NCI-H1092 treated with DMSO at 0.1 percent for 48 hours (cell line): ENCODE measurements at places on chromosomes 12 and 14.

- DNase-seq, result no peak
These were observed 10.7 kb downstream of the ARID4A start for GRCh38 chr14:58309086-58309485.

DNA sequence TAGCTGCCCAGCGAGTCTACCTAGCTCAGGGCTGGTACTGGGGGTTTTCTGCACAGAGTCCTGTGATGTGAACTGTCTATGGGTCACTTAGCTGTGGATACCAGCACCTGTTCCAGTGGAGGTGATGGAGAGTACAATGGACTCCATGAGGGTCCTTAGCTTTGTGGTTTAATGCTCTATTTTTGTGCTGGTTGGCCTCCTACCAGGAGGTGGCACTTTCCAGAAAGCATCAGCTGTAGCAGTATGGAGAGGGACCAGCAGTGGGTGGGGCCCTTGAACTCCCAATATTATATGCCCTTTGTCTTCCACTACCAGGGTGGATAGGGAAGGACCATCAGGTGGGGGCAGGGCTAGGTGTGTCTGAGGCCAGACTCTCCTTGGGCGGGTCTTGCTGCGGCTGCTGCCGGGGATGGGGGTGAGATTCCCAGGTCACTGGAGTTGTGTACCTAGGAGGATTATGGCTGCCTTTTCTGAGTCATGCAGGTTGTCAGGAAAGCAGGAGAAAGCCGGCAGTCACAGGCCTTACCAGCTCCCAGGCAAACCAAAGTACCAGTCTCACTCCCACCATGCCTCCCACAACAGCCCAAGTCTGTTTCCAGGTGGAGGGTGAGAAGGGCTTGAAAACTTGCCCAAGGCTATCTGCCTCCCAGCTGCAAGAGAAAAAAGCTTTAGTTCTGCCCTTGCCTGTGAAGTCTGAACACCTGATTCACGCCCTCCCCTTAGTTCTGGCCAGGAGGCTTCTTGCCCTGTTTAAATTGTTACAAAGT, 163.0 kb upstream of the NUDT4 start:
- no peak for DNase-seq

DNA sequence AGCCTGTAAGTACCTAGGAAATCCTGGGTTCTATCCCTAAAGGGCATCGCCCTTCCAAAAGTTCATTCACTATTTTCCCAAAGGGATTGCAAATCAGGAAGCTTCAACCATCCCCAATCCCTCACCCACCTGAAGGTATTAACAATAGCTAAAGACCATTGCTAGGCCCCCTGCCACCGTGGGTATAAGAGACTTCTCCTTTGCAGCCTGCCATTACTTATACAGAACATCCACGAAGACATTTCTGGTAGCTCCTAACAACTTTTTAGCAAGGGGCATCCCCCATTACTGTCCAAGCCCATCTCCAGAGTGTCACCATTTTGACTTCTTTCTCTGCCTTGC, 384 bp upstream of the SMUG1 start:
- no peak for DNase-seq

- no peak for DNase-seq
These were observed 40.1 kb downstream of the WASHC3 start for GRCh38 chr12:102021540-102022246.

- DNase-seq, result no peak
These were observed 80.6 kb upstream of the STRN3 start for GRCh38 chr14:31106768-31107167.

GRCh38 chr14:100504372-100505078, 82.7 kb downstream of the BEGAIN start:
- no peak for DNase-seq

GRCh38 chr14:70776197-70776596, 33.1 kb downstream of the MAP3K9 start:
- DNase-seq, result no peak

DNA sequence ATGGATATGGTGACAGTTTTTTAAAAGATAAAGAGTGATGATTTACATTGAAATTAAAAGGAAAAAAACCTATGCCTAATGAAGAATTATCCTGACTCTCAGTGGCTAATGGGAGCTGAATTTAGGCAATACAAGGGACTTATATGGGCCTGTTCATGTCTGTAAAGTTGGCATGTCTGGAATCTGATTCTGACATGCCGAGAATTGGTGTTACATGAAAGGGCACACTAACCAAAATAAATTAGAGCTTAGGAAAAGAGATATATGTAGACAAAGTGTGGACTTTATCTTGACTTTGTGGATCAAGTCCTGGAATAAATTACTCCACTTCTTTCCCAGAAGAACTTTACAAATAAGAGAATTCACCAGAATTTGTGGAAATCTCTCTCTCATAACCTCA, 1.1 kb downstream of the TDG start:
- no peak for DNase-seq

GRCh38 chr12:57454566-57455373, at the start of gene INHBE:
Gene INHBE, plus strand, starts transcription at chr12:57455307. Its CDS starts 230 bp downstream, at chr12:57455537.
- no peak for DNase-seq

- no peak for DNase-seq
These were observed 13.9 kb downstream of the BTBD7 start for GRCh38 chr14:93318927-93319326.

DNA sequence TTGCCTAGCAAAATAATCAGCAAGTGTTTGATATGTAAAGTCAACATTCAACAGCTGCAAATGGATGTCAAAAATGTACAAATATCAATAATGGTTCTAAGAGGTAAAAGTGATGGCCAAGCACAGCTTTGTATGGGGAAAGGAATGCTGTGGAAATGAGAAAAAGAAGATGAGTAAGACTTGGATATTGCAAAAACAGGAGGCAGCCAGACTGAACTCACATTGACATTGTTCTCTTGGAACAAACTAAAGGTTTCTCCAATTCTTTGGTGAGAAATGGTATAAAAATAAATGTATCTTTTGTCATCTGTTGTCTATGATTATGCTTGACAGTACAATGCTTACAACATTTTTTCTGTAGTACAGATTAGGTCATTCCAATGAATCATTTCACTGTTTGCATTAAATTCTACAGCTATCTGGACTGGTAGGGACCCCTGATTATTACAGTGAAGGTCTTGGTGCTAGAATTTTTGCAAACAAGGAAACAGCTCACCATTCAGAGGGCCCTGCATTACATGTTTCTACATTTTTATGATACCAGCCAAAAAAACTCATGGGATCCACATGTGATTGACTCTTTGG, 465.7 kb downstream of the NOVA1 start:
- DNase-seq, result no peak

- DNase-seq, result no peak
These were observed 33.6 kb upstream of the BDKRB2 start for GRCh38 chr14:96170961-96171592.
